ENCODE measurements at places on chromosomes 7 and 10. TPM values are rescaled to one million over a fixed set of nuclear protein-coding genes. Genes with fewer than 3 reads are reported as not detected.

Gene IGFBP3
- total RNA-seq: 1.0 TPM

Gene PDIA4
- total RNA-seq: 697 TPM

Gene LDB1
- 21.5 TPM for total RNA-seq

Gene ARPC1B
- total RNA-seq: 450 TPM

Gene TAS2R4
- total RNA-seq: 0.61 TPM

Gene DUS4L
- 9.9 TPM for total RNA-seq

Gene LOXL4
- 0.04 TPM for total RNA-seq

Gene ADRB1
- 0.76 TPM for total RNA-seq

Gene EGR2
- not detected for total RNA-seq

Gene HMX2
- not detected for total RNA-seq

Gene MEOX2
- total RNA-seq: not detected

Gene CAV1
- 764 TPM for total RNA-seq

Gene TMEM130
- total RNA-seq: not detected

Gene IFIT1B
- total RNA-seq: not detected

All from hair follicular keratinocyte (primary cell).